ENCODE measurements at places on chromosomes 12 and 14.

- DNase-seq = no peak
Observed at GRCh38 chr14:74504412-74504811, 10.8 kb downstream of the ISCA2 start.

DNA sequence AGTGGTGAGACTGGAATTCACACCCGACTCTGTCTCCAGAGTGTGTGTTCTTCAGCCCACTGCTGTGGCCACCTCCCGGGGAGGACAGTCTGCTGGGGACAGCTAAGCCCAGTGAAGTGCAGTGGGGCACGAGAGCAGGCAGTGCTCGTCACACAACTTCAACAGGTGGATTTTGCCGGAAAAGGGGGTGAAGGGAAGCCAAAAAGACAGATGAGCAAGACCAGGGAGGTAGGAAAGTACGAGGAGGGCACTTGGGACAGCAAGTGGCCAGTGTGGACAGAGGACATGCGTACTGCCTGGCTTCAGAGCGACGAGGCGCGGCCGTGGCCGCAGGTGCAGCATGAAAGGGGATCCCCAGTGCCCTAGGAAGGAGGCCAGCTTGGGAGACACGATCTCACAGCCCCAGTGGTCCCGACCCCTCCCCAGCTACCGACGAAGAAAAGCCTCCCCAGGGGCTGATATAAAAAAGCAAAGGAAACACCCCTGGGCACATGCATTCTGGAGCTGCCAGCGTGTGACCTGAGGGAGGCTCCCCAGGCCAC, 96.1 kb downstream of the FBXL14 start:
- no peak for DNase-seq

- no peak for DNase-seq
Observed at GRCh38 chr12:42426746-42427145, 100.8 kb downstream of the PPHLN1 start.

GRCh38 chr14:74417611-74418010, 8.4 kb downstream of the SYNDIG1L start:
- DNase-seq = no peak

- no peak for DNase-seq
Observed at GRCh38 chr12:117080661-117081144, 18.5 kb downstream of the TESC start.

- no peak for DNase-seq
Observed at GRCh38 chr14:93544212-93544611, 113.5 kb downstream of the UNC79 start.

- DNase-seq = no peak
Observed at GRCh38 chr12:6364044-6364374, 11.4 kb downstream of the SCNN1A start.

DNA sequence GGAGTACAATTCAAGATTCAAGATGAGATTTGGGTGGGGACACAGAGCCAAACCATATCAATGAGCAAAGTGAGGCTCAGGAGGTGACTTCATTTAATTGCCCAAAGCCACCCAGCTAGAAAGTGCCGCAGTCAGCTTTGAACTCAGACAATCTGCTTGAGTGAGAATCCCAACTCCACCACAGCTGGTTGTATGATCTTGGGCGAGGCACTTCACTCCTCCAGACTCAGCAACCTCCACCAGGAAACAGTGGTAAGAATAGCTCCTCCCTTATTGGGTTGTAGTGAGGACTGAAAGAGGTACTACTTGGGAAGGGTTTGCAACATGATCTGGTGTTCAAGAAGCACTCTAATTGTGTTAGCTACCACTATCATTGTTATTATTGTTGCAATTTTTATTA, 129.2 kb upstream of the RFLNA start:
- no peak for DNase-seq

GRCh38 chr12:88471331-88472045, 108.8 kb downstream of the KITLG start:
- no peak for DNase-seq

DNA sequence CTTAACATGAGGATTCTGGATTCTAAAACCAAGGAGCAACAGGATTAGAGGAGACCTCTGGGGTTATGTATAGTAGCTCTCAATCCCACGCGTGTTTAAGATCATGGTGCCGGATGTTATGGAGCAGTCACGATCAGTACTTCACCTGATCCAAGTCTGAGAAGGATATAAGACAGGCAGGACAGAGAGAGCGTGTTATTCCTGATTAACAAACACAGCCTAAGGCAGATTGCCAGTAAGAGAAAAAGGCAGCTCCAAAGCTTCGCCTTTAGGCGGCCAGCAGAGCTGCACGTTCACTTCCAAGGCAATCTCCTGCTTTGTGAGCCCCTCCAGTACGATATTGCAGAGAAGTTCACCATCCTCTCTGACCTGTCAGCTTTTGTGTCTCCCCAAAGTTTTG, 5.5 kb downstream of the SETD3 start:
- DNase-seq = no peak
